Suppressor macrophage (primary cell): ENCODE measurements at places on chromosomes 13 and 19.

DNA sequence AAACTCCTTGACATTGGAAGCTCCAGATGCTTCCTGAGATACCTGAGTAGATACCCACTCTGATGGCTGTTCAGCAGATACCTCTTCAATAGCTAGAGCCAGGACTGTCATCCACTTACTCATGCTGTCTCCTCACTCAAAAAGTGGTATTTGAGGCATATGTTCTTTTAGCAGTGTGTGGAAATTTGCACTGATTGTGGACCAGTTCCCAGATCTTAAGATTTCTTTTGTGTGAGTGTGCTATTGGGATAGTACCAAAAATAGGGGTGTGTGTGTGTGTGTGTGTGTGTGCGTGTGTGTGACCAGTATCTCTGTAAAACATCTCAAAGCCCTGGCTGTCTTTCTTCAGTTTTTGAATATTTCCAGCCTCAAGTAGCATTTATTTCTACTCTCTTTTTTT is 108.3 kb downstream of the SLITRK5 start:
- DNase-seq, result no peak

GRCh38 chr13:21046203-21046602 is 15.2 kb downstream of the LATS2 start:
- no peak for DNase-seq

DNA sequence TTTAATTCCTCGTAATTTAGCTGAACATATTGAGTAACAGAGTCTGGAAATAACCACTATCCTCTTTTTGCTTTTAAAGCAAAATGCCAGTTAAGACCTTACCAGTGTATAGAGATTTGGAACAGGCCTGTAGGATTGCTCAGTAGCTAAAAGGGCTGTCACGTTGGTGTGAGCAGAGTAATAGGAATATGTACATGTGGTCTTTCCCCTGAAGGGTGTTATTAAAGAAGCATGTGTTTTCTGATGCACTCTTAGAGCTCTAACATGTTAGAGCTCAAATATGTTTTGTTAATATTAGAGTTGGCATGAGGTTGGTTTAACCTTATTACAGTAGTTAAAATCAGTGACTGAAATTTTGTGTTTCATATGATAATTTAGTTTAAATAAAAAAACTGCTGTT is 172.9 kb downstream of the PDS5B start:
- no peak for DNase-seq

DNA sequence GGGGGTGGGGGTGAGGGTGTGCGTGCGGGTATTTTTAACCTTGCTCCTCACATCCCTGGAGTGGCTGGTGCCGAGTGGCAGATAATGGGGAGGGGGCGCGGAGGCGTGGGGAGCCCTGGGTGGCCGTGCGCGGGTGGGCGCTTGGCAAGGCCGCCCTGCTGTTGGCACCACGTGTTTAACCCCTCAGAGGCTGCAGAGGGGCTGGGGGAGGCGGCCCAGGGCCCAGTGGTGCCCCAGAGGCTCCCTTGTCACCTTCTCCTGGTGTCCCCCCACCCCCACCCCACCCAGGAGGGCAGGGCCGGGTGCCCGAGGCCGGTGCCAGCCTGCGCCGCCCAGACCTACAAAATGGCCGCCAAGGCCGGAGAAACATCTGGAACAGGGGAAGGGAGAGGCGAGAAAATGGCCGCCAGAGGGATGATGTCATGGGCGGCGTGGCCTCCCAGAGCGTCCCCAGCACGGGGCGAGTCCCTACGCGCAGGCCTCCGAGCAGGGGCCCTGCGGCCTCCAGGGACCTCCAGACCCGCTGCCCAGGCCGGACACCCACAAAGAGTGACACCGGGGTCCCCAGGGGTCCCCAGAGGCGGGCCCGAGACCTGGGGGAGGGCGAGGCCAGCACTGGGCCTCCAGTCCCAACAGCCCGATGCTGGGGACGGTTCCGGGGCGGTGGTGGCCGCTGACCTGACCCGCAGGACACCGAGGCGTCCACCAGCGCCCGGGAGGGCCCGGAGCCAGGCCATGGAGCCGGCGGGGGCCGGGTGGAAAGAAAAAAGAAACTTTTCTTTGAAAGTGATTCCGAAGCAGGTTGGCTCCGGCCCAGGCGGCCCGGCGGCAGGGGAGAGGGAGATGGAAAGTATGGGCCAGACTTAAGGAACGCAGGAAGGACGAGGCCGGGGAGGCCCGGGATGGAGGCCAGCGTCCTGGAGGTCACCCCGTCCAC is 38.2 kb downstream of the NFIC start:
- DNase-seq, result no peak

DNA sequence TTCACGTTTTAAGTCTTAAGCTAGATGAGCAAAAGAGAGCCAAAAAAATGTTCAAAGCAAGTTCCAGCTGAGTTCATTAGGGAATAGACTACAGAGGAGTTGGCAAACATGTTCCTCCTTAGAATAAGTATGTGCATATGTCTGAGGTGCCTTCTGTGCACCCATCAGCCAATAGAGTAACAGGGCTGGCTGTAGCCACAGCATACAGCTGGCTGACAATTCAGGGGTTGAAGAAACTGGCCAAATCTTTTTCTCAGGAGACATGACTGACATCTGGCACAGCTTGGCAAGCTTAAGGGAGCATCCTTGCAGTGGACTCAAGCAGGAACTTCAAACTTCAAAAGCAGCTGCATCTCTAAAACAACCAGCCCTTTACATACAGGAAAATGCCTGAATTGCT is 414.8 kb upstream of the PCDH20 start:
- DNase-seq, result no peak

DNA sequence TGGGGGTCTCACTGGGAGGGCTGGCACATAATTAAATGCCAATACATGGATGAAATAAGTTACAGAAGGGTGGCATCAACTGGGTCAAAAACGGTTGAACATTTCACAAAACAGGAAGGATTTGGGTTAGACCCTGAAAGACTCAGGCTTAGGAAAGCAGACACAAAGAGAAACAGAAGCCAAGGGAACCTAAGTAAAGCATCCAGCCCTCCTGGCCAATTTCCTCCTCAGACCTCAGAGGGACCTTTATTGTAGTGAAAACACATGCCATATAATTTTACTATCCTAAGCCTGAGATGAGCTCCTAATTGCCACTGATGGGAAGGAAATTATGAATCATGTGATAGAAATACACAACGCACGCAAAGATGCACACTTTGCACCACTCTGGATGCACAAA is 12.1 kb upstream of the CEACAM3 start:
- no peak for DNase-seq

DNA sequence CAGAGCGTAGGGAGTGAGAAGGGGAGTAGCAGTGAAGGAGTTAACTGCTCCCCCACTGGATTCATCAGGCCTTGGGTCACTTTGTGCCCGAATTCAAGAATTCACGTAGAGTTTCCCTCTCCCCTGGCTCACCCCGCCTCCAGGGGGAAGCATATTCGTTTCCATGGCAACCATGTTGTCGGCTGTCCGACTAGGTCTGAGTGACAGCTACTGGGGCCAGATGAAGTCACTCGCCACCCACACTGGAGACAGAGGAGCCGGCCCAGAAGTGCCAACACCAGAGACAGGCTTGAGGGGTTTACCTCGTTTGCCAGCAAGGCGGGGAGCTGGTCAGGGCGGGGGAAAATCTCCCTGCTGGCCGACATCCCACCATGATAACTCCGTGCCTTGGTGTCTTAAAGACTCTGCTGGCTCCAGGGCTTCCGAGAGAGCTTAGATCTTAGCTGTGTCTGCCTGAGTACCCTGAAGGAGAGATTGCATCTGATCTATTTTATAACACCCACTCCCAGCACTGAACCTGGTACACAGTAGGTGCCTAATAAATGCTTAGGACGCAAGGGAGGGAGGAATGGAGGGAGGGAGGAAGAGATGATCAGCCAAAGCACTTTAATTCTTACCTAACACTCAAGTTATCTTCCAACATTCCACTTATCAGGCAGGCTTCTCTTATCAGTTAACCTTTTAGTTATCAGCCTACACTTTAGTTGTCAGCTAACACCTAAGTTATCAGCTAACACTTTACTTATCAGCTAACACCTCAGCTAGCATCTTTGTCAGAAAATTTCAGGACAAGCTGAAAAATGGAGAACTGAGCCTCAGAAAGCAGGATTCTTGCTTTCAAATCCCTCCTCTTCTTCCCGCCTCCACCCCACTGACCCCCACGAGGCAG is 57.2 kb upstream of the ZNRF4 start:
- peak; percentile 63 for DNase-seq

GRCh38 chr19:3607303-3608078 is 816 bp upstream of the TBXA2R start:
- no peak for DNase-seq

DNA sequence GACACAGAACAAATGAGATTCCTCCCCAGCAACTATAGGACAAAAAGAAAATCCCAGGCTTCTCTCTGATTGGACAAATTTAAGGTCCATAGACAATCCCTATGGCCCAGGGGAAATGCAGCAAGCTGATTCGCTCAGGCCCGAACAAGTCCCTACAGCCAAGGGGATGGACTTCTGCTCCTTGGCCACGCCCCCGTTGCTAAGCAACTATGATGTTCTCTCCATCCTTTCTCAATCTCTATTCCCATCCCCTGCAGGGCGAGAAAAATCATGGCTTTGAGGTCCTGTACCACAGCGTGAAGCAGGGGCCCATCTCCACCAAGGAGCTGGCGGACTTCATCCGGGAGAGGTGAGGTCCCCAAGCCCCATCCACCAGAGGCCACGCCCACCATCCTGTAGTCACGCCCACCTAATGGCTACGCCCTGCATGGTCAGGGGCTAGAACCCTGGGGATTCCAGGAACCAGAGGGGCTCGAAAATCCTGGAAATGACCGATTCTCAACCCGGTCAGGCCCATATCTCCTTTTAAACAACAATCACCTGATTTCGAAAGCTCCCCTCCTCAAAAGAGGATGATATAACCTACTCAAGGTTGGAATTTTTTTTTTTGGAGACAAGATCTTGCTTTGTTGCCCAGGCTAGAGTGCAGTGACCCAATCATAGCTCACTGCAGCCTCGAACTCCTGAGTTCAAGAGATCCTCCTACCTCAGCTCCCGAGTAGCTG is 11.4 kb downstream of the FCHO1 start:
- peak; percentile 66 for DNase-seq

- DNase-seq, result no peak
These were observed 41.6 kb downstream of the ARHGAP35 start for GRCh38 chr19:46902402-46902766.

DNA sequence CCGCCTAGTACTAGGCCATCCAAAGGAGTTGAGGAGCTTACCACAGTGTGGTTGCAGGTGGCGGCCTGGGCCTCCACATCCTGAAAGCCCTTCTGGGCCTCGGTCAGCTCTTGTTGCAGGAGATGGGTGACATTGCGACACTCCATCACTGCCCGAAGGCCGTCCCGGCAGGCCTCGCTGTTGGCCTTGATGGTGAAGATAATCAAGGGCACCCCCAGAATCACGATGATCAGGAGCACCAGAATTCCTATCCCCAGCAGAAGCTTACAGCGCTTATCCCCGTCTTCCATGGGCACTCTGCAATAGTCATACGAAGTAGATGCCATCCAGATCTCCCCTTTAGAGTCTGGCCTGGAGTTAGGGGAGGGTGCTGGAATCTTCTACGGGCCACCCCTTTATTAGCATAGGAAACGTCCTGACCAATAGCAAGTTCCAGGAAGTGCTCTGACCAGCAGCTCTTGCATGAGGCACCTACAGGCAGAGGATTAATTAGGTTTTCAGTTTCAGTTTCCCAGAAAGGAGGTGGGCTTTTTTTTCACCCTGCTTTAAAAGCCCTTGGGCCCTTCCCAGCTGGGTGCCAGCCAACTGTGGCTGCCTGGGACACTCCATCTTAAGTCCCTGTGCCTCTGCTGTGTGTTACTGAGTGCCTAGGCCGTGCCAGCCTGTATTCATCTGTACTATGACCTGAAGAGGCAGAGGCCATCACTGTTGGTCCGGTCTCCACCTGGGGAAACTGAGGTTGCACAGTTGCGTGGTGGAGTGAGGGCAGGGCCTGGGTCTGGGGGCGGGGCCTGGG is at the start of gene BST2:
BST2 (minus strand) TSS at position 381 of the 796 bp plus-strand sequence; CDS start at position 326, 55 bp downstream.
- DNase-seq, result peak; percentile 91
